B cell (primary cell): ENCODE measurements at places on chromosomes 16 and 17.

- DNase-seq, result no peak
Observed at GRCh38 chr16:49780433-49780832, 75.5 kb downstream of the ZNF423 start.

DNA sequence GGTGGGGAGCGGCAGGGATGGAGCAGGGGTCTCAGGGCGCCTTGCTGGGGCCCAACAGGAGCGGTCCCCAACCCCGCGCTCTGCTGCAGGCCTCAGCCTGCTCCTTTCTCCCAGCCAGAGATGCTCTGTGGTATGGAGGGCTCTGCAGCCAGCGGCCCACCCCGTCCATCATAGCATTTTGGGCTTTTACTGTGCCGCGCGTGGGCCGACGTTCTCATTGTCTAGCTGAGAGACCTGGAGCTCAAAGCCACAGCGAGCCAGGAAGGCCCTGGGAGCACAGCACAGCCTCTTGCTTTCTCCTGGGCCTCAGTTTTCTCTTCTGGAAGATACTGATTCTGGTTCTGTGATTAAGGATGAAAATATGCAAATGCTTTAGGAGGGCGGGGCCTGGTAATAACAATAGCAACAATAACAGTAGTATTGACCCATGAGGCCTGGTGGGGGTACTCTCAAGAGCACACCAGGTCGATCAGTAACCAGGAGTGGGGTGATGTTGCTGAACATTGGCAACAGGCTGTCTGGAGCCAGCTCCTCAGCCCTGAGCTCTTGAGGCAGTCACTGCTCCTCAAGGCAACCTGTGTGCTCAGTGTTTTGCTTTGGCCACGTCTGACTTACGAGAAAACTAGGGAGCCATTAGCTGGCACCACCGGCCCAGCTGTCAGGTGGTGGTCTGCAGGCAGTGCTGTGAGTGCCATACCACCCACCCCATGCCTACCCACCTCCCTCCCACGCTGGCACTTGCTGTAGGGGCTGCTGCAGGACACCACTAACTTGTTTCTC lies 1.1 kb upstream of the RASD1 start:
- no peak for DNase-seq

GRCh38 chr17:32564325-32564724 lies 77.5 kb downstream of the CDK5R1 start:
- DNase-seq, result no peak

DNA sequence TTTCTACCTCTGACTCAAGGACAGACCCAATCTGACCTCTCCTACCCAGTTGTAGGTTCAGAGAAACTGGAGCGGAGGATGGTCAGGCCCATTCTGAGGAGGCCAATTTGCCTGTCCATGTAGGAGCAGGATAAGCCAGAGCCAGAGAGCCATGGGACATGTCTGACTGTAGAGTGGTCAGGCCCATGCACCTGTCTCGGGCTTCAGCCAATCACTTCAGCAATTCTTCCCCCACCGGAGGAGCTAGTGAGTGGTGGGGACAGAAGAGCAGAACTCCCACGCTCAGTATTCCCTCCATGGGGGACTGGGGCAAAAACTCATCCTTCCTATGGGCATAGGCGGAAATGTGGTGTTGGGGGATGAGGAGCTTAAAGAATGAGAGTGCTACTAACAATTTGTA lies 14.3 kb downstream of the DCAF7 start:
- no peak for DNase-seq

DNA sequence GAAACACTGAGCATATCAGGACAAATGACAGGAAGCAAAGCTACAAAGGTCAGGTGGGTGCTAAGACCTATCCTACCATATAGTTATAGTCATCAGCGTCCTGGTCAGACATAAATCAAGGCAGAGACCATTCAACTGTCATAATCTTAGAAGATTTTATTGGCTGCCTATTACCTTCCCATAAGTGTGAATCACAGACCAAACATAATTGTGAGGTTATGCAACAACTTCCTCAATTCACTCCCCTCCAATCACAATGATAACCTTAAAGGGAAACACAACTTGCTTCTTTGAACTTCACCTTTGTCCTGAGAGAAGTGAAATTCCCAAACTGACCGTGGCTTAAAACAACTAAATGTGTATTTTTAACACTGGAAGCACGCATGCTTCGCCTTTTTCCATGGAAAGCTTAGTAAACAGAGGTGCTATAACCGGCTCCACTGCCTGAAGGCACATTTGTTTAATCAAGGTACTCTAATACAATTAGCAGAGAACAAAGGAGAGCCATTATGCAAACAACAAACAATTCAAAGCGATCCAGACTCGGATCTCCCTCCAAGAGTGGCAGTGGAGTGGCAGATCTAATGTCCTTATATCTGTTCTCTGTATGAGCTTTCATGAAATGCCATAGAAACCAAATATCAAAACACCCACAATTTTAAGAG lies 84.9 kb downstream of the TMEM114 start:
- DNase-seq, result no peak

DNA sequence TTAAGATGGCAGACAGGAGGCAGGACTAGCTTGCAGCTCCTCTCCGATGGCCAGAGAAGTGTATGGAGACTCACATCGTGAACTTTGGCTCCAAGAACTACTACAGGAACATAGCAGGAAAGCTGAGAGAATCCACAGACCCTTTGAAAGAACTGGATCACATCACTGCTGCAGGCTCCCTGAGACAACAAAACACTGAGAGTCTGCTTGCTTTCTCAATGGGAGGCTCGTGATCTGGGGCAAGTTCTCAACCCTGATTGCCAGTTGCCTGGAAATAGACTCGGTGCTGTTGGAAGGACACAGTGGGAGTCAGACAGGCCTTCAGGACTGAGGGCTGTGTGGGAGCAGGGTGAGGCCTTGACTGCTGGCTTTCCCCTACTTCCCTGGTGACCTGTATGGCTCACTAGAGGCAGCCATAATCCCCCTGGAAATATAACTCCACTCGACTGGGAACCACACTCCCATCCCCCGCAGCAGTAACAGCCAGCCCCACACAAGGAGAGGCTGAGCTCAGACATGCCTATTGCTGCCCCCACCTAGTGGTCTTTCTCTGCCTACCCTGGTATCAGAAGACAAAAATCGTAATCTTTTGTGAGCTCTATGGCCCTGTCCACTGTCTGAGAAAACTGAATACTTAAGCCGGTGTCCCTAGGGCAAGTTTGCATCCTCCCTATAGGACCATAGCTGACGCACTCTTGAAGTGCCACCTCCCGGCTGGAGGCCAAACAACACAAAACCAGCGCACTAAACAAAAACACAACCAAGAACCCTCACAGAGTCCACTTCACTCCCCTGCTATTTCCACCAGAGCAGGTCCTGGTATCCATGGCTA lies 238.4 kb downstream of the CEP112 start:
- DNase-seq, result no peak

DNA sequence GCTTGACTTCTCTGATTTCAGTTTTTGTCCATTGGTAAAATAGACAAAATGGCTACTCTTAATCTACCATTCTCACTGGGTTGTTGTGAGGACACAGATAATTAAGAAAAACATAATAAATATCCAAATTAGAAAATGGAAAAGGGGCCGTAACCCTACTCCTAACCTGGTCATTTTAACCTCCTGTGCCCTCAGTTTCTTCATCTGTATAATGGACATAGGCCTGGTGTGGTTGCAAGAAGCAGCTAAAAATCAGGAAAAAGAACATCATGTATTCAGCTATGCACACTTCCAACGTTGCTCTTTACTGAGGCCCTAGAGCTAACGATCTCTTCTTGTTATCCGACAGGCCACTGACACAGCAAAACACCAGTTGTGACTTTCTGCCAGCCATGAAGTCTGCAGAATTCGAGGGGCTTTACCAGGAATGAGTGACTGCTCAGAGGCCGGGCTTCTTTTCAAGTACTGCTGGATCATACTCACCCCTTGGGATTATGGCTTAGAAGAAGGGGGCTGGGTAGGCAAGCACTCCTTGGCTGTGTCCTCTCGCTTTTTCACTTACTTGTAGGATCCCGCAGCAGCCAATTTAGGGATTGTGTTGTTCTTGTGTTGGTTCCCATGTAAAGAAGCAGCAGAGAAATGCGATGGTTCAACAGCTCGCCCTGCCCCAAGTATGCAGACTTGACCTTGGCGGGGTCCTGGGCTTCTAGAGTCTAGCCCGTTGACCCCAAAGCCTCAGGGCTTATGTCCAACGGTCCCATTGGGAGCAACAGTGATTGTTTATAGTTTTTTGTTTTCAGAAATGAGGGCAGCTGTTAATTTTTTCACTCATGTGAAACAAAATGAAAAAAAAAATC lies 20.9 kb downstream of the LDAF1 start:
- DNase-seq, result no peak

DNA sequence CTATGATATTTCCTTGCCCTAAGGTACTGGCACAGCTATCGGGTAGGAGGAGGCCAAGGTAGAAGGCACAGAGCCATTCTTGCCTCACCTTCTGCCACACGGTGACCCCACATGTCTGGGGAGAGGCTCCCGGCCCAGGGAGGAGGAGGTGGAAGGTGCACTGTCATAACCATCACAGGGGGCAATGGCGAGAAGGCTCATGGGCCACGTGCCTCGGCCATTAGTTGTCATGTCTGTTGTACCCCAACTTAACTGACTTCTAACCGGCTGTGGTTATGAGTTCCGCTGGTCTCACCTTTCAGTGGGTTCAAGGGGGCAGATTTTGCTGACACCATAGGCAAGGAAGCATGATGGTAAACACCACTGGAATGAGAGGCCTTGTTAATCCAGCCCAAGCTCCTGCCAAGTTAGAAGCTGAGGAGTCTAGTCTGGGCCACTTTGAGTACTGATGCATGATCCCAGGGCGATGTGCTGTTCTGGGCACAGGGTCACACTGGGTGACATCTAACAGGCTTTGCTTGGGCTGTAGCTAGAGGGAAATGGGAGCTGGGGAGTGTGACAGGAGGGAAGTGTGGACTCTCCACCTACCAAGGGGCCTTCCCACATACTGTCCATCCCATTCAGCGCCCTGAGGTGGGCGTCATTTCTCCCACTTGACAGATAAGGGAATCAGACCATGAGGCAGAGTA lies 39.6 kb downstream of the HLF start:
- no peak for DNase-seq

GRCh38 chr17:71666047-71666446 lies 454.8 kb upstream of the SOX9 start:
- no peak for DNase-seq

DNA sequence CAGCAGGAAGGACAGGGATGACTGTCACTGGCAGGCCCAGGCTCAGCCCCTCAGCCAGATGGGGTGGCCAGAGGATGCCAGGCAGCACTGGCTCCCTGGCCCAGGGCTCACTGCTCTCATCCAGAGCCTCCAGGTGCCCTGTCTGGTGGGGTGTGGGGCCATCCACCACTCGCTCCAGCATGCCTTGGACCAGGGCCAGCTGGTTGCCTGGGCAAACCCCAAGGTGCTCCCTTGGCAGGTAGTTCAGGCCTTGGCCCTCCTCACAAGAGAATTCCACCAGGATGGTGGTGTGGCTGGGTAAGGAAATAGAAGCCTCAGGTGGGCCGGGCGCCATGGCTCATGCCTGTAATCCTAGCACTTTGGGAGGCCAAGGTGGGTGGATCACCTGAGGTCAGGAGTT lies 29.4 kb downstream of the LGALS9 start:
- no peak for DNase-seq

- peak; percentile 72 for DNase-seq
Observed at GRCh38 chr17:17849845-17850373, 13.1 kb upstream of the SREBF1 start.

GRCh38 chr16:74232806-74233465 lies 63.7 kb upstream of the PSMD7 start:
- no peak for DNase-seq

- DNase-seq, result no peak
Observed at GRCh38 chr17:5364156-5364555, 55.3 kb downstream of the NUP88 start.

DNA sequence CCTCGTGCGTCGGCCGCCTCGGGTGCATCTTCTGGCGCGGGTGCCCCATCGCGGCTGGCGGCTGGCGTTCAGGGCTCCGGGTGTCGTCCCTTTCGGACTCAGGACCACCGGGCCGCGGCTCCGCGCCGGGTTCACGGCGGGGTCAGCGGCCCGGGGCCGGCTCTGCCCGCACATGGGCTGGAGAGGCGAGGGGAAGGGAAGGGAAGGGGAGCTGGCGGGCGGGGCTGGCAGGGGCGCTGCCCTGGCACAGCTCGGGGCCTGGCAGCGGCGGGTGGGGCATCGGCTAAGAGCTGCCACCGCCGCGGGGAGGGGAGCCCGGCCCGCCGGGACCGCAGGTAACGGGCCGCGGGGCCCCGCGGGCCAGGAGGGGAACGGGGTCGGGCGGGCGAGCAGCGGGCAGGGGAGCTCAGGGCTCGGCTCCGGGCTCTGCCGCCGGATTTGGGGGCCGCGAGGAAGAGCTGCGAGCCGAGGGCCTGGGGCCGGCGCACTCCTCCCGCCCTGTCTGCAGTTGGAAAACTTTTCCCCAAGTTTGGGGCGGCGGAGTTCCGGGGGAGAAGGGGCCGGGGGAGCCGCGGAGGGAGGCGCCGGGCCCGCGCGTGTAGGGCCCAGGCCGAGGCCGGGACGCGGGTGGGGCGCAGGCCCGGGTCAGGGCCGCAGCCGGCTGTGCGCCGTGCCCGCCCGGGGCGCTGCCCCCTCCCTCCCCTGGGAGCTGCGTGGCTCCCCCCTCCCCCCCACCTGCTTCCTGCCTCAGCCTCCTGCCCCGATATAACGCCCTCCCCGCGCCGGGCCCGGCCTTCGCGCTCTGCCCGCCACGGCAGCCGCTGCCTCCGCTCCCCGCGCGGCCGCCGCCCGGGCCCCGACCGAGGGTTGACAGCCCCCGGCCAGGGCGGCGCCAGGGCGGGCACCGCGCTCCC lies 646 bp downstream of the HIC1 start:
- peak; percentile 62 for DNase-seq

GRCh38 chr16:72884037-72884436 lies 163.9 kb downstream of the ZFHX3 start:
- no peak for DNase-seq

GRCh38 chr17:3848229-3848835 lies 2.3 kb upstream of the NCBP3 start:
- DNase-seq, result no peak

GRCh38 chr16:11780991-11781680 lies 15.9 kb downstream of the ZC3H7A start:
- no peak for DNase-seq

- DNase-seq, result no peak
Observed at GRCh38 chr17:10073941-10074340, 124.5 kb downstream of the GAS7 start.

- no peak for DNase-seq
Observed at GRCh38 chr17:60766778-60767190, 89.1 kb downstream of the BCAS3 start.

GRCh38 chr17:72222661-72223380 lies 102.0 kb downstream of the SOX9 start:
- no peak for DNase-seq

DNA sequence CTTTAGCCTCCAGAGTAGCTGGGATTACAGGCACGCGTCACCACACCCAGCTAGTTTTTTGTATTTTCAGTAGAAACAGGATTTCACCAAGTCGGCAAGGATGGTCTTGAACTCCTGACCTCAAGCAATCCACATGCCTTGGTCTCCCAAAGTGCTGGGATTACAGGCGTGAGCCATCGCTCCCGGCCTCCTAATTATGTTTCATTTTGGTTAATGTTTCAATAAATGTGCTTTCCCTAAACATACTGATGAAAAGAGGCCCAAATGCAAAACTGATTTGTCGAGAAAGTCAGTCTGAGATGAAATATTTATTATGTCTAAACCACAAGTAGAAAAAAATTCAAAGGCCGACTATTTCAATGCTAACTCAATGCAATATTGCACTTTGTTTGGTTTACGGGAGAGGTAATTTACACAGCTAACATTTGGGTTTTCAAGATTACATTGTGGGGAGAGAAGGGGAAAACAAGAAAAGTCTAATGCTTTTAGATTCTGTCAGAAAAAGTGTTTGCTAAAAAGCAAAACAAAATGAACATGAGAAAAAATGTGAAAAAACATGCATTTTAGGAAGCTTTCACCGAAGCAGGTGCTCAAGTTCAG lies 9.8 kb downstream of the STAT3 start:
- DNase-seq, result no peak
